GM12865 (cell line): ENCODE measurements at places on chromosomes 2 and 18.
A peak's percentile ranks its signal among the peaks of the same experiment; 100 is the strongest.

DNA sequence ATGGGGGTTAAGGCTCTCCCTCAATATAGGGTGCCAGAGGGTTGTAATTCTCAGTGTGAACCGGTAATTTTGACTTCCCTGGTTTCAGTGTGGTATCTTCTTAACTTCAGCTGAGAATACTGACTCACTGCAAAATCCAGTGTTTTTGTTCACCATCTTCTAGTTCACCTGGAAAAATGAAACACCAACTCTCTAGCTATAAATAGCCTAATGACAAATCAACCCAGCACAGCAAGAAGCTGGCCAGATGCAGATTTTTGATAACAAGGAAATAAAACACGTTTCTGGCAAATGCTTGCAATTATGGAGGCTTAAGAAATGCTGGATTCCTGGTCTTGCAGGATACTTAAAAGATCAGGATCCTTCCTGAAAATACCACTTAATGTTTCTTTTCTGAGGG is 192.3 kb downstream of the CLIP4 start:
- DNase-seq, result no peak

GRCh38 chr2:188291617-188292347 is at the start of gene GULP1:
Gene GULP1, plus strand, starts transcription at chr2:188291874. Its CDS starts 185,829 bp downstream, at chr2:188477703.
- DNase-seq, result no peak

DNA sequence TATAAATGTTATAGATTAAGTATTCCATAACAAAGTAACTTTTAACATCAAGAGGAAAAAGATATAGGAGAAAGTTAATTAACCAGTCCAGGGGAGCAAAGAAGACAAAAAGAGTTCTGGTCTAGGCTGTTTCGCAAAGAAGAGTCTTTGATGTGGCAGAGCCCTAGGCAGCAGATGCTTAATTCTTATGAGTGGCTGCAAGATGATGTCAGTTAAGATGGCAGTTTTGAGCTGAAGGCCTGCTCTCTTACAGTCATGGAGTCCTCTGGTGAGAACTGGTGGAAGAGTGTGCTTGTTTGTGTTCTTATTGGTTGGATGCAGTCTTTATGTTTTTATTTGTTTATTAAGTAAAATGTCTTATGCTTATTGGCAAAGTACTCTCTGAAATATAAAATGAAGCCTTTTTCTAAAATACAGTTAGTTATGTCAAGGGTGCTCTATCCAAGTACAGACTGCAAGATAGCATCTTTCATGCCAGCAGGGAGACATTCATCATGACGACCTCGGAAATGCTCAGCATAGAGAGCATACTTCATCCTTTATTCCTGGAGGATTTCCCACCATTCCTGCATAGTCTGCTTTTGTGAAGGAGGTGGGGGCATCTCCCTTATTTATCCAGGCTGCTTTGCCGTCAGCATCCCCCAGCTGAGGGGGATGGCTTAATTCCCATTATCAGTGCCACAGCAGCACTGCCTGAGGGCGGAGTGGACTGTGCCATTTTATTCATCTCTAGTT is 38.9 kb upstream of the SERPINE2 start:
- no peak for DNase-seq

- no peak for DNase-seq
Measured at GRCh38 chr2:205051417-205051816, 506.1 kb downstream of the PARD3B start.

GRCh38 chr2:60794271-60794863 is 38.3 kb downstream of the PAPOLG start:
- peak; percentile 43 for DNase-seq

GRCh38 chr2:9618410-9618809 is 12.4 kb downstream of the YWHAQ start:
- DNase-seq, result peak; percentile 62

GRCh38 chr2:111534910-111535352 is 349.1 kb downstream of the ANAPC1 start:
- DNase-seq, result no peak

- DNase-seq, result no peak
Measured at GRCh38 chr2:217868911-217869334, 133.9 kb downstream of the TNS1 start.

DNA sequence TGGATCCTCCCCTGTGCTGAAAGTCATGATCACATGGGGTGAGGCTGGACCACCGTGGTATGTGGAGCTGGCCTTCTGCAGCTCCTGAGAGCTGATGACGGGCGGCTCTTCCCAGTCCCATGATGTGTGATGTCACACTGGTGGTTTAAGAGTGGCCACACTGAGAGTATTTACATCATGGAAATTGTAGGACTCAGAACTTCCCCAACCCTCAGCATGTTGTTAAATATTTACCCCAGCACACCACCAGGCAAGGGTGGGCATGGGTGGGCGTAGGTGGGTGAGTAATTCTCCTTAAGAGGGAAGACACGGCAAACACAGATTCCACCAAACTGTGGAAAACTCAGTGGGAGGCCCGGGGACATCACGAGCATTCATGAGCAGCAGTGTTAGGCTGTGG is 106.8 kb downstream of the ALPK2 start:
- no peak for DNase-seq

GRCh38 chr2:30670453-30670852 is 136.8 kb downstream of the CAPN13 start:
- DNase-seq, result no peak

DNA sequence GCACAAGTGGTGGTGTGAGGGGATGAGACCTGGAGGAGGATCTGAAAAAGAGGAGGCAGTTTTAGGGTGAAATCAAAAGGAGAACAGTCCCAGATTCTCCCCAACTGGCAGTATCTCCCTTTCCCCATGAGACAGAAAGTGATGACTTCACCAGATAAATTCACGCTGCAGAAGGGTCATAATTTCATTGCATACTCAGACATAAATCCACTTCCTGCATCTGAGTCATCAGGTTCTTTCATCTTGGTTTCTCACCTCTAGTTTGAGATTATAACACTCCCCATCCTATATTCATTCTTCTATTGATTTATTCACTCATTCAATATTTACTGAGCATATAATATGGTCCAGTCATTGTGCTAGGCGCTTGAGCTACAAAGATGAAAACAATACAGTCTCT is 64.7 kb downstream of the CCDC148 start:
- peak; percentile 3 for DNase-seq

DNA sequence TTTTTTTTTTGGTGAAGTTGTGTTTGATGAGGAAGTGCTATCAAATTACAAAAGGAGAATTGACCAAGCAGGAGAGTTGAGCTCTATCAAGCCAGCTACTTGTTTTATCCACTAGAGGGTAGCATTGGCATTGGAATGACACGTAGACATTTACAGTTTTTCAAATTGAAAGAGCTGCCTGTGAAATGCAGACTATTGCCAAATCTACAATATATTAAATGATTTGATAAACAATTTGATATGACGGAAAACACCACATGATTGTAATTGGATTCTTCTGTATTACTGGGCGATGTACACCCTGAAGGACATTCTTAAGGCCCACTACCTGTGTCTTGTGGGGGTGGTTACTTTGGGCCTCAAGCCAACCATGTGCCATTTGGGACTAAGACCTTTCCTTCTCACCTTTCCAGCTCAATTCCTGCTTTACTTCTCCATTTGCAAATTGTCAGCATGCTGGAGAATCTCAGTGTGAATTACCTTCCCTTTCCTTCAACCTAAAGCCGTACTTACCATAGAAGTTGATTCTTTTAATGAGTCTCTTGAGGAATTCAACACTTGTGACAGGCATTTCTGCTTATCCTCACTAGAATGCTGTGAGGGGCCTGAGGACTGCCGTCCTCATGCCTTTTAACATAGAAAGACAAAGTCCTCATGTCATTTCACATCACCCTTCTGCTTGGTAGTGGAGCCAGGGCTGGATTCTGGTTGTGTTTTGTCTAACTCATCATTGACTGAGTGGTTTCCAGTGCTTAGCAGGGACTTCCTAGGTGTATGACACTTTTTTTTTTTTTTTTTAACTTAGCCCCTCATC is 134.8 kb upstream of the THUMPD2 start:
- DNase-seq, result peak; percentile 63

DNA sequence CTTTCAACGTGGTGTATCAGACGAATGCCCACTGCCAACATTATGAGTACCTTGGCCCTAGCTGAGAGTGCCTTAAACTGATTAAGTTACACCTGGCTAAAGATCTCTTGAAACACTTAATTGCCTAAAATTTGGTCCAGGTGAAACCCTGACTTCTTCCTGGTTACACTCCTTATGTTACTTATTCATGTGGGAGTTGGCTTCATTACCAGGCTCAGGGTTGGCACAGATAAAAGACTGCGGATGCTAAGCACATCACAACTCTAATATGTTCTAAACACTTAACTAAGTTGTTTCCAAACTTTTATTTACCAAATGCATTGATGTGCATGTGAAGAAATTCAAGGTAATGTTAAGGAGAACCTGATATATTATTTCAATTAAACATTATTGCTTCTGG is 298.9 kb downstream of the TCF4 start:
- no peak for DNase-seq

GRCh38 chr2:168529900-168530561 is 74.0 kb downstream of the CERS6 start:
- DNase-seq, result no peak

DNA sequence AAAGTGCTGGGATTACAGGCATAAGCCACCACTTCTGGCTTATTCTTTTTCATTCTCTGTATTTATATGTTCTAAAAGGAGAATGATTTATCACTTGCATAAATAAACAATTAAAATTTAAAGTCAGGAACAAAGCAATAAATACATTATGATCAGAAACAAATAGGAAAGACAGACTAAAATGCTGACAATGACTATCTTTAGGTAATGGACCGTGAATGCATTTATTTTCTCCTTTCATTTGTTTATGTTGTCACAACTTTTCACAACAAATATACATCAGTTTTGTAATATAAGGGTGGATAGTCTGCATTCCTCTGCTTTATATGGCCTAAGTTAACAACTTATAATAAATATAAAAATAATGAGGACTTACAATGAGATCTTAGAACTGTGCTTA is 199.2 kb upstream of the EPHA4 start:
- DNase-seq, result no peak

GRCh38 chr2:44680983-44681531 is 260.4 kb upstream of the SIX3 start:
- no peak for DNase-seq

- no peak for DNase-seq
Measured at GRCh38 chr18:9802175-9803062, 83.4 kb upstream of the TXNDC2 start.

GRCh38 chr2:54755641-54756326 is 32.3 kb downstream of the EML6 start:
- peak; percentile 65 for DNase-seq
